ENCODE measurements at places on chromosomes 11 and 22. TPM values are rescaled to one million over a fixed set of nuclear protein-coding genes. Genes with fewer than 3 reads are reported as not detected.

Gene FXYD2
- total RNA-seq, result 0.44 TPM

Gene SMDT1
- total RNA-seq, result 62.0 TPM

Gene CARD18
- not detected for total RNA-seq

Gene BDNF
- 0.42 TPM for total RNA-seq

Gene FUT4
- total RNA-seq, result 2.2 TPM

Gene MS4A15
- total RNA-seq, result not detected

Gene F2
- 0.29 TPM for total RNA-seq

Gene NOX4
- total RNA-seq, result 1.9 TPM

Gene TRIM77
- not detected for total RNA-seq

DNA sequence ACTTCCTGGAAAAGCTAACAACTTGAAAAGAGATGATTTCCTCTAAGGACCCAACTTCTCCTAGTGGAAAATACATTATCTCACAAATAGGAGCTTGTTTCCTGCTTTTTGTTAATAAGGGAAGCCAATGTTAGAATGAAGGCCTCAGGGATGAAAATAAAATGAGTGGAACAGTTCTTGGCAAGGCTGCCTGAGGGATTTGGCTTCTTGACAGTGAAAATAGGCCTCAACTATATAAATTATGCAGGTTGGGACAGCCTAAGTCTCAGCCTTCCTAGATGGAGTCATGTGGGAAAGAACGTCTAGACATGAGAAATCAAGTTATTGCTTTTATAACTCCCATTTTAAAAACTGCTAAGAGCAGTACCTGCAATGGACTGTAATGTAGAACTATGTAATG is 92.8 kb upstream of the FIBIN start:
- H3K36me3 ChIP-seq, result no peaks in the 10 kb centered on the region
- H3K27me3 ChIP-seq, result no peaks in the 10 kb centered on the region
- H3K27ac ChIP-seq, result no peak overlapping the region
- peaks cover 12% of the 10 kb centered on the region for H3K4me1 ChIP-seq

GRCh38 chr11:83493917-83494316 is 207.8 kb upstream of the CCDC90B start:
- DNase-seq, result no peak
- H3K36me3 ChIP-seq, result no peaks in the 10 kb centered on the region
- no peaks in the 10 kb centered on the region for H3K4me1 ChIP-seq
- no peak overlapping the region for H3K27ac ChIP-seq
- no peaks in the 10 kb centered on the region for H3K27me3 ChIP-seq

DNA sequence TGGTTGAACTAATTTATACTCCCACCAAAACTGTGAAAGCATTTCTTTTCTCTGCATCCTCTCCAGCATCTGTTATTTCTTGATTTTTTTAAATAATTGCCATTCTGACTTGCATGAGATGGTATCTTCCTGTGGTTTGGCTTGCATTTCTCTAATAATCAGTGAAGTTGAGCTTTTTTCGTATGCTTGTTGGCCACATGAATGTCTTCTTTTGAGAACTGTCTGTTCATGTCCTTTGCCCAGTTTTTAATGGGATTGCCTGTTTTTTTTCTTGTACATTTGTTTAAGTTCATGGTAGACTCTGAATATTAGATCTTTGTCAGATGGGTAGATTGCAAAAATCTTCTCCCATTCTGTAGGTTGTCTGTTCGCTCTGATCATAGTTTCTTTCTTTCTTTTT is 46.1 kb downstream of the MS4A13 start:
- H3K36me3 ChIP-seq, result peaks cover 37% of the 10 kb centered on the region
- H3K27ac ChIP-seq, result no peak overlapping the region
- DNase-seq, result no peak
- H3K27me3 ChIP-seq, result peaks cover 5% of the 10 kb centered on the region
- peaks cover 2% of the 10 kb centered on the region for H3K4me1 ChIP-seq
- H3K4me3 ChIP-seq, result no peak overlapping the region

DNA sequence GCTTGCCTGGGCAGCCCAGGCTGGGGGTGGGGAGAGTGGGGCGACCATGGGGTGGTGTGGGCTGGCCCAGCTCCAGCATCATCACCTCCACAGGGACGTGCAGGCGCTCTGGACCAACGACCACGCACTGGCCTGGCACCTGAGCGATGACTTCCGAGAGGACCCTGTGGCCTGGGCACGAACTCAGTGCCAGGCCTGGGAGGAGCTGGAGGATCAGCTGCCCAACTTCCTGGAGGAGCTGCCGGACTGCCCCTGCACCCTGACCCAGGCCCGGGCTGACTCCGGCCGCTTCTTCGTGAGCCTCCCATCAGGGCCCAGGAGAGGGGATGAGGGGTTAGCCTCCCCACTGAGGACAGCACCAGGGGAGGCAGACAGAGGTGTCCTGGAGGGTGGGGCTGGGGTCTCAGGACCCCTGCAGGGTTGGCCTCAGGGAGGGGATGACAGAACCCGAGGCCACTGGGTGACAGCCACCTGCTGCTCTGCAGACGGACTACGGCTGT is 3.8 kb downstream of the SUSD2 start:
- H3K27me3 ChIP-seq, result peaks cover 12% of the 10 kb centered on the region
- H3K36me3 ChIP-seq, result no peaks in the 10 kb centered on the region
- H3K4me1 ChIP-seq, result peaks cover 14% of the 10 kb centered on the region
- H3K4me3 ChIP-seq, result no peak overlapping the region

DNA sequence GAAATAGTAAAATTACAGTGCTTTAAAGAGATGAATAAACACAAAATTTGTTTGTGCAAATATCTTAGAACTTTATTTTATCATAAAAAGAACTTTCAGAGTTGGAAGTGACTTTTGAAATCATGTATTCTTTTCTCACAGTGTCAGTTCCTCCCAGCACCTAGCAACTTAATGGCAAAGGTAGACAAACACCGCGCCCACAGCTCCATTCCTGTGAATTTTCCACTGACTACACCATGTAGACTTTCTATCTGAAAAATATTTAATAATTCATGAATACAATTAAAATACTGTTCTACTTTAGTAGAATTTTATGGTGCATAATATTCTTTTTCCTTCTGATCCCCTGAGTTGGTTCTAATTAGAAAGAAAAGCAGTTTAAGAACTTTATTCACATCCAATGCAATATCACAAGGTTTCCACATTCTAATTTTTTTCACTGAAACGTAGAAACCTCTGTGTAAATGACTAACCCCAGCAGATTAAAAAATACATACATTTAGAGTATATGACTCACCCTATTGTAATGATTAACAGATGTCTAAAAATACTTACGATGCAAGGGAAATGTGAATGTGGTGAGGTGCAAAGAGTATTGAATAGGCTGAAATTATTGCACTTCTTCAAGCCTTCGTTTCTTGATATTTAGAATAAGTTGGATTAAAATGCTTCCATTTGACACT is 218.2 kb upstream of the CCDC179 start:
- DNase-seq, result no peak
- no peaks in the 10 kb centered on the region for H3K36me3 ChIP-seq
- H3K27me3 ChIP-seq, result no peaks in the 10 kb centered on the region
- no peak overlapping the region for H3K4me3 ChIP-seq

DNA sequence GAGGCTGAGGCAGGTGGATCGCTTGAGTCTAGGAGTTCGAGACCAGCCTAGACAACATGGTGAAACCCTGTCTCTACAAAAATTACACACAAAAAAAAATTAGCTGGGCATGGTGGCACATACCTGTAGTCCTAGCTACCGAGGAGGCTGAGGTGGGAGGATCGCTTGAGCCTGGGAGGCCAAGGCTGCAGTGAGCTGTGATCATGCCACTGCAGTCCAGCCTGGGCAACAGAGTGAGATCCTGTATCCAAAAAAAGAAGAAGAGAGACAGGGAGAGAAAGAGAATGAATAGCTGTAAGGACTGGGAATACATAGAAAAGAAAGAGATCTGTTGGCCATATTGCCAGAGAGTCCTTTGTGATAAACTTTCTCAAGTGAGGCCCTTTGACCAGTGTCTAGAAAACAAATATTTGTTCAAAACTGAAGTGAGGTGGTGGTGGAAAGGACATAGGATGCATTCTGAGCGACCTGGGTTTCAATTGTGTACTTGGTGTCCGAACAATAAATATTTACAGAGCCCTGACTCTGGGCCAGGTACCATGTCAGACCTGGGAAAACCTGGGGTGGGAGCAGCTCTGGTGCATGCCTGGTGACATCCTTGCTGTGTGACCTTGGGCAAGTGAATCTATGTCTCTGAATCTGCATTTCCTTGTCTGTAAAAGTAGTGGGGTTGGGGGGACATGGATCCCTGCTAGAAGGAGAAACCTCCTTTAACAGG is 89.6 kb upstream of the CRYBB3 start:
- H3K27me3 ChIP-seq, result peaks cover 13% of the 10 kb centered on the region
- H3K27ac ChIP-seq, result peak overlapping the region; percentile 98
- H3K4me3 ChIP-seq, result peak overlapping the region; percentile 95
- H3K4me1 ChIP-seq, result peaks cover 21% of the 10 kb centered on the region
- H3K36me3 ChIP-seq, result no peaks in the 10 kb centered on the region

- H3K27me3 ChIP-seq, result peaks cover 13% of the 10 kb centered on the region
- H3K27ac ChIP-seq, result no peak overlapping the region
- H3K4me1 ChIP-seq, result peaks cover 19% of the 10 kb centered on the region
- no peak overlapping the region for H3K4me3 ChIP-seq
Observed at GRCh38 chr11:47155879-47156278, 20.8 kb downstream of the ARFGAP2 start.

- no peaks in the 10 kb centered on the region for H3K36me3 ChIP-seq
- peaks cover 3% of the 10 kb centered on the region for H3K27me3 ChIP-seq
- peak; percentile 27 for DNase-seq
- peak overlapping the region; percentile 95 for H3K27ac ChIP-seq
- H3K4me3 ChIP-seq, result peak overlapping the region; percentile 65
- peaks cover 32% of the 10 kb centered on the region for H3K4me1 ChIP-seq
Observed at GRCh38 chr11:83464160-83464944, 178.2 kb upstream of the CCDC90B start.

GRCh38 chr11:108606070-108606469 is 12.5 kb upstream of the EXPH5 start:
- DNase-seq, result no peak
- peaks cover 8% of the 10 kb centered on the region for H3K27me3 ChIP-seq
- H3K4me1 ChIP-seq, result no peaks in the 10 kb centered on the region
- H3K27ac ChIP-seq, result no peak overlapping the region
- peaks cover 4% of the 10 kb centered on the region for H3K36me3 ChIP-seq

DNA sequence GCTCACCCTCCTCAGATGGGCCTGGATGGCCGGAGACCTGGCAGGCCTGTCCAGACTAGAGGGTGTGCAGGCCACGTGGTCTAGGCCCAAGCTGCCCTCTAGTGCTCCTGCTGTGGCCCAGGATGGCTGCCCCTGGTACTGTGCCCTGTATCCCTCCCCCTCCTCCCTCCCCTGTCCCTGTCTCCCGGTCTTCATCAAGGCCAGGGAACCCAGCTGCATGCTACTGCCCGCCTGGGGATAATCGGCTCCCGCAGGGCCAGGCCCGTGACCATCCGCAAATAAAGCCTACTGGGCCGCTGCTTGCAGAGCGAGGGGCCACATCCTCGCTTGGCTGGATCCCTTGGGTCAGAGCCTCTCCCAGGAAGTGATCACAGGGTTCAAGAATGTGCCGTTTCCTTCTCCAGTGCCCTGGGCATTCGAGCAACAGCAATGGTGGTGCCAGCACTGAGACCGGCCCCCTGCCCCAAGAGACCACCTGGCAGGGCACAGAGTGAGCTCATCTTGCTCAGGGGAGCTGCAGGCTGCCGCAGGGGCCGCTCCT is 51.1 kb downstream of the WNT7B start:
- no peak for DNase-seq
- no peak overlapping the region for H3K27ac ChIP-seq
- no peak overlapping the region for H3K4me3 ChIP-seq
- no peaks in the 10 kb centered on the region for H3K36me3 ChIP-seq
- peaks cover 8% of the 10 kb centered on the region for H3K27me3 ChIP-seq

- peak; percentile 48 for DNase-seq
- H3K27me3 ChIP-seq, result no peaks in the 10 kb centered on the region
- H3K4me3 ChIP-seq, result peak overlapping the region; percentile 35
- no peaks in the 10 kb centered on the region for H3K36me3 ChIP-seq
Observed at GRCh38 chr11:110376711-110377324, 52.9 kb upstream of the FDX1 start.

DNA sequence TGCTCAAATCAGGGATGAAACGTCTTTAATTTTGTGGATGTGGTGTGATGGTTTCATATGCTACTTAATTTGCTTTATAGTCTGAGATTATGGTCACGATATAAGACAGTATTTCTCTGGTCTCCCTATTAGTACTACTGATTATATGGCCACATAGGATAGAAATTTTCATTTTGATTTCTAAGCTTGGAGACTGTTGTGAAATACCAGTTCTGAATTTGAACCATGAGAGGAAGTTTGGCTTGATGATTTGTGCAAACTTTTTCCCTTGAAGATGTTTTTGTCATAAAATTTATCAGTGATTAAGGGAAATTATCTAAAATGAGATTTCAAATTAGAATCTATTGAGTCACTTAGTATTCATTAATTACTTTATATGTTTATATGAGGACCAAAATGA is 2.7 kb downstream of the RNF169 start:
- peaks cover 6% of the 10 kb centered on the region for H3K27me3 ChIP-seq
- no peak overlapping the region for H3K27ac ChIP-seq
- no peaks in the 10 kb centered on the region for H3K36me3 ChIP-seq
- no peak for DNase-seq
- H3K4me1 ChIP-seq, result peaks cover 9% of the 10 kb centered on the region

GRCh38 chr11:106668147-106668546 is 350.1 kb downstream of the GUCY1A2 start:
- no peaks in the 10 kb centered on the region for H3K4me1 ChIP-seq
- H3K4me3 ChIP-seq, result no peak overlapping the region
- DNase-seq, result no peak
- peaks cover 6% of the 10 kb centered on the region for H3K36me3 ChIP-seq
- H3K27ac ChIP-seq, result no peak overlapping the region

DNA sequence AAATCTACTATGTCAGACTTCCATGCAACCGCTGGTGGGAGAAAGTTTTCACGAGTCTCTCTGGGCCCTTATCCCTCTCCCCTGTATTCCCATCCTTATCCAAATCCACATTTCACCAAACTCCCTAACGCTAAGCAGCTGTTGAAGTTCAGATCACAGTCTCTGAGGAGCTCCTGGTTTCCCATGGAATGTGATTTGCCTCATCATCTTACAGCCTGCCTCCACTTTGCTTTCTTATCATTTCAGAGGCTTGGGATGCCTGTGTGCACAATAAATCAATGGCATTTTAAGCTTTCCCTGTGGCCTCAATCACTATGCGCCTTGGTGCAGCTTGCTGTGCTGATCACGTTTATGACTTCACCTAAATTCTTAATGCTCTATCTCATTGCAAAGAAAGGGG is 352.4 kb upstream of the FAT3 start:
- H3K27ac ChIP-seq, result no peak overlapping the region
- H3K27me3 ChIP-seq, result no peaks in the 10 kb centered on the region
- H3K4me3 ChIP-seq, result no peak overlapping the region
- no peak for DNase-seq
- no peaks in the 10 kb centered on the region for H3K36me3 ChIP-seq
- peaks cover 36% of the 10 kb centered on the region for H3K4me1 ChIP-seq

- H3K4me3 ChIP-seq, result peak overlapping the region; percentile 12
- no peaks in the 10 kb centered on the region for H3K36me3 ChIP-seq
- DNase-seq, result no peak
- no peak overlapping the region for H3K27ac ChIP-seq
Observed at GRCh38 chr11:10899121-10899830, 41.4 kb upstream of the ZBED5 start.

GRCh38 chr11:74543991-74544390 is 48.4 kb upstream of the POLD3 start:
- no peak for DNase-seq
- no peak overlapping the region for H3K27ac ChIP-seq
- H3K36me3 ChIP-seq, result peaks cover 4% of the 10 kb centered on the region
- H3K4me1 ChIP-seq, result no peaks in the 10 kb centered on the region
